ENCODE measurements at places on chromosomes 7 and 10.

- DNase-seq = no peak
Measured at GRCh38 chr7:114363292-114363691, 51.3 kb upstream of the FOXP2 start.

- DNase-seq = no peak
Measured at GRCh38 chr7:14767716-14768425, 134.7 kb downstream of the DGKB start.

DNA sequence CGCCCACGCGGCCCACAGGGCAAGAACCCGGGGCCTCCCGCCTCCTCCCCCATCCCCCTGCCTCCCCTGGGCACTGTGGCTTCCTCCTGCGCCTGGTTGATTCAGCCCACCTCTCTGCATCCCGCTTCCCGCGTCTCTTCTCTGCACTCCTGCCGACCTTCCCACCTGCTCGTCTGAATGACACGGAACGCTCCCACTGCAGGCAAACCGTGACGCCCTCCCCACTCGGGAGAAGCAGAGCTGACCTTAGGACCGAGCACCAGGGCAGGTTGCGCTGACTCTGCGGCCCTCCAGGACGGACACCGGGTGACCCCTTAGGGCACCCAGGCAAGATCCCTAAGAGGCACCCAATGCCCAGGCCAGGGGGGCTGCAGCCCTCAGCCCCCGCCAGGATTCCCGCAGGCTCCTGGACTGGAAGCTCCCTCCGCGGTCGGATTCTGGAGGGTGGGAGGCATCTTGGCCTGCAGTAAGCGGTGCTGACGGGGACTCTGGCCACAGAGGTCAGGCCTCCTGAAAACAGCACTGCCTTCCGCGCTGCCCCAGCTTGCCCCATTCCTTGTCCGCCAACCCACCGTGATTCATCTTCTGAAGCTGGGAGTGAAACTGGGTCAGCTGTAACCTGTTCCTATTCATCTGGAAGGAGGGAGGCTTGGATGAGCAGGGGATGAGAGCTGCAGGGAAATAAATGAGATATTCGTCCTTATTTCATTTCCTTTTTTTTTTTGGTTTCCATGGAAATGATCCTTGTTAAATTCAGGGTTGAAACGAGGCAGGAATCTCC is 990 bp downstream of the CALML3 start:
- DNase-seq = no peak

DNA sequence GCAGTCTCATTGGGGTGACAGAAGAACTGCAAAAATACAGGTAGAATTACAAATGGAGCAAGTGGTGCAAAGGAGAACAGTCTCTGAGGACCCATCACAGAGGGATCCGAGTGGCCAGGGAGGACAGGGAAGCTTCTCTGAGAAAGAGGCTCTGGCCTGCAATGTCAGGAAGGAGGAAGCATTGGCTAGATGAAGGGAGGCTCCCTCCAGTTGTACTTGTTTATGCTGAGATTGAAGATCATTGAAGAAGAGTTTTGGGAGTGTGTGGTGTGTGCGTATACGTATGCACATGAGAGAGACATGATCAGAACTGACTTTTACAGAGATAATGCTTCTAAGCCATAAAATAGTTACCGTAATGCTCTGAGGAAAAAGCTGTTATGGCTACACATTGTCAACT is 274.7 kb upstream of the FZD8 start:
- DNase-seq = no peak

DNA sequence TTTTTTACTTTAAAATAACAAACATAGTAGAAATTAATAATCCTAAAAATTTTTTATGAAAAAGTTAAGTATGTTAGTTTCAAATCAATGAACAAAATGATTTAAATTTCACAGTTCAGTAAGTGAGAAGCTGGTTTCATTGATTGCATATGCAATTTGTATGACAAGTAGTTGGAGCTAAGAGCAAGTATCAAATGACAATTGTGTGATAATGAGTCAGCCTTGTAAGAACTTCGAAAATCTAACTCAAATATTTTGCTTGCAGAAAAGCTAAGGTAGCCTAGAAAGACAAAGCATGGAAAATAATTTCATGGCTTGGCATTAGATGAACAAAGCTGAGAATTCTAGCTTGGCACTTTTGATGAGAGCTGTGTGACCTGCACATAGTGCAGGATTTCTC is 111.5 kb downstream of the HDAC9 start:
- DNase-seq = no peak

GRCh38 chr7:51629206-51629605 is 312.6 kb upstream of the COBL start:
- no peak for DNase-seq

GRCh38 chr7:150830937-150831336 is 21.4 kb upstream of the AOC1 start:
- no peak for DNase-seq

DNA sequence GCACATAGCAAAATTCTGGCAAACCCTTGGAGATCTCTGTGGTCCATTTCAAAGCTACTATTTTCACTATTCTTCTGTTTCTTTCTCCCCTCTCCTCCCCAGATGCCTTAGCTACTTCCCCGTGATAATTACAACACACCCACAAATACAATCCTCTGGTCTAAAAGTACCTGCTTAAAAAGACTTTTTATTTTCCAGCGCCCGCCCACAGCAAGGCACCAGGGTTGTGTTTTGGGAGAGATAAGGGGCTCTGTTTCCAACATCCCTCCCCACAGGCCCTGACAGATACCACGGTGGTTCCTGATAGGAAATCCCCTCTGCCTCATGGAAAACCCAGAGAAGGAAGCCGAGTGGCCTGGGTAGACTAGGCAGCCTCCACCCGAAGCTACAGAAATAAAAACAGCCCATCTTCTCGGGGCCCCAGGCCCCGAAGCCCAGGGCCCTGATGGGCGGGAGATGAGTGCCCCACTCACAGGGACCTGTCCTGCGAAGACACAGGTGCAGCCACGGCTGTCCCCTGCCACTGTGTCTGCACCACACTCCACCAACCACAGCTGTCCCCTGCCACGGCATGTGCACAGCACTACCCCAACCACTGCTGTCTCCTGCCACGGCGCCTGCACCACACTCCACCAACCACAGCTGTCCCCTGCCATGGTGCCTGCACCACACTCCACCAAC is 19.7 kb downstream of the CALML5 start:
- DNase-seq = no peak

GRCh38 chr10:17443707-17444387 is 10.5 kb downstream of the ST8SIA6 start:
- no peak for DNase-seq
